ENCODE measurements at places on chromosomes 11 and 22.

GRCh38 chr11:6833356-6833755 lies 12.1 kb upstream of the OR10A5 start:
- DNase-seq: no peak

DNA sequence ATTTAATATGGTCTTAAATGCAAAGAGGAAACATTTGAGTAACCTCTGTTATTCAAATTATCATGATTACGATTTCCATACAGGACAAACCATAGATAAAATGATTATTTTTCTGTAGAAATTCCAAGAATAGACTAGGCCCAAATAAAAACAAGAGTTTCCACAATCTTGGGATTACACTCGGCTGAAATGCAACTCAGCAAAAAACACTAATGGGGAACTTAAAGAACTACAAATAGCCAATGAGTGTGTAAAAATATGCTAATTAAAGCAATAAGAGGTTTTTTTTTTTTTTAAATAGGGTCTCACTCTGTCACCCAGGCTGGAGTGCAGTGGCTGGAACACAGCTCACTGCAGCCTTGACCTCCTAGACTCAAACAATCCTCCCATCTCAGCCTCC lies 10.5 kb upstream of the PRRG4 start:
- no peak for DNase-seq

DNA sequence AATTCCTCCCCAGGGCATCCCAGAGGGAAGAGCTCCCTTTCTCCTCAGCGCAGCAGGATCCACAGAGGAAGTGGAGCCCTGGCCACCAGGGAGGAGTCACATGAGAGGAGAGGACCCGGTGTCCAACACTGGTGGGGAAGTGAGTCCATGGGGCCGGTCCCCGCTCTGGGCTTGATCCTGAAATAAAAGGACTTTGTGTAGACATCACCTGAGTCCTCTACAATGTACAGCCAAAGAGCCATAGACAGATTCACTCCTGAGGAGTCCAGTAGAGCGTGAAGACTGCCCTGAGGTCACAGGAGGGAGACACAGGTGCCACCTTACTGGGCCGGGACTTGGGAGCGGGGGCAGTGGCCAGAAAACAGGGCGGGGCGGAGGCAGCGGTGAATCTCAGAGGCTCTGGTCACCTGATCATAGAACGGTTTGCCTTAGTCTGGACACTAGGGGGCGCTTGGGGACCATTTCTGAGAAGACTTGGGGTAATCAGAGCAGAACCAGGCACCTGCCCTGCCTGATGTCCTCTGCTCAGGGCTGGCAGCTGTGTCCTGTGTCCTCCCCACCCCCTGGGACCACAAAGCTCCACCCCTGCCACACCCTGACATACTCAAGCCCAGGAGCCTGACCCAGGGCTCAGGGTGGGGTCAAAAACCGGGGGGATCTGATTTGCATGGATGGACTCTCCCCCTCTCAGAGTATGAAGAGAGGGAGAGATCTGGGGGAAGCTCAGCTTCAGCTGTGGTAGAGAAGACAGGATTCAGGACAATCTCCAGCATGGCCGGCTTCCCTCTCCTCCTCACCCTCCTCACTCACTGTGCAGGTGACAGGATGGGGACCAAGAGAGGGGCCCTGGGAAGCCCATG lies 112.7 kb downstream of the VPREB1 start:
- no peak for DNase-seq

DNA sequence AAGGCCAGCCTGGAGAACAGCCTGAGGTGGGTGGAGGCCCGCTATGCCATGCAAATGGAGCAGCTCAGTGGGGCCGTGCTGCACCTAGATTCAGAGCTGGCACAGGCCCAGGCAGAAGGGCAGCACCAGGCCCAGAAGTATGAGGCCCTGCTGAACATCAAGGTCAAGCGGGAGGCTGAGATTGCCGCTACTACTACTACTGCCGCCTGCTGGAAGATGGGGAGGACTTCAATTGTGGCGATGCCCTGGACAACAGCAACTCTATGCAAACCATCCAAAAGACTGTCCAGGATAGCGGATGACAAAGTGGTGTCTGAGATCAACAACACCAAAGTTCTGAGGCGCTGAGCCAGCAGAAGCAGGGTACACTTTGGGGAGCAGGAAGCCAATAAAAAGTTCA lies 3.1 kb upstream of the TMEM218 start:
- no peak for DNase-seq

DNA sequence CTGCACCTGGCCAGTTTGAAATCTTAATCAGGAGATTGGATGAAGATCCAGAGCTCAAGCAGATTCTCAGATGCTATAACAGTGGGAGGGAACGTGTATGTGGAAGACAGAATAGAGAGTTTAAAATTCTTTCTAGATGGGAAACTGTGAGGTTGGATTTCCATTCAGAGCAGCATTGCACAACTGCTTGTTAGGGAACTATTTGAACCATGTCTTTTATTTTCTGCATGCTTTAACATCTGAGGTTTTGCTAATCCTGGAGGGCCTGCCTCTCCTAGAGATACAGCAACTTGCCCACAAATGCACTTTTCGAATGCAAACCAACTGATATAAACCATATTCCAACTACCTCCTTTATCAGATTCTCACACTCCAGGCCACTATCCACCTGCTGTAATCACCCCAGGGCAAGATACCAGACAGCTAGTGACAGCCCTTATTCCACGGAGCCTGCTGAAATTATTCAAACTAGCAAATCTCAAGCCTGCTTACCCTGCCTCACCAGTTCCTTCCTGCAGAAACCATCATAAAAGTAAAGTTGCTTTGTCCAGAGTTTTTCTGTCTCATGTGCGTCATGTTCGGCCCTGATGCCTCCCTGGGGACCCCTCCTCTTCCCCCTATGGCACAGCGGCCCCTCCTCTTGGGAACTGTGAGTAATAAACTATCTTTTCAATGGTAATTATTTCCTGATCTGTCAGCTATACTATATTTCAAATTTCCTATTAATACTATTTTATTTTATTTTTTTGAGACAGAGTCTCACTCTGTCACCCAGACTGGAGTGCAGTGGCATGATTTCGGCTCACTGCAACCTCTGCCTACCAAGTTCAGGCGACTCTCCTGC lies 18.4 kb upstream of the SEC14L4 start:
- DNase-seq: no peak

- no peak for DNase-seq
These were observed 47.2 kb downstream of the MN1 start for GRCh38 chr22:27754247-27754887.

DNA sequence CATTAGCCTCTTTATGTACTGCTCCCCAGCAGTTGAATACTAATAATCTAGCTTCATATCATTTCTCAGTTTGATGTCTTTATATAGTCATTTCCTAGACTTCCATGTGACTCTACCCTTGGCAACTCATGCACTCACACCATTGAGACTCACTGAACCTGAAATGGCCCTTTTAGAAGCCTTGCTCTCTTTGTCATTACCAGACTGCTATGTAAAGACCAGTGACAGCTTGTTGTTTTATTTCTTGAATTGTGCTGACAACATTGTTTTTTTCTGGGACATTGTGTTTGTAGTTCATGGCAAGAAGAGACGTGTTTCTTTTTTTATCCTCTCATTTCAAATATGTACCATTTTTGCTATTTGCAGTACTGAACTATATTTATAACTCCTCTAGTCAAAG lies 256.5 kb downstream of the CNTN5 start:
- no peak for DNase-seq
